T-cell (primary cell): ENCODE measurements at places on chromosomes 7 and 10. TPM values are rescaled to one million over a fixed set of nuclear protein-coding genes. Genes with fewer than 3 reads are reported as not detected.

DNA sequence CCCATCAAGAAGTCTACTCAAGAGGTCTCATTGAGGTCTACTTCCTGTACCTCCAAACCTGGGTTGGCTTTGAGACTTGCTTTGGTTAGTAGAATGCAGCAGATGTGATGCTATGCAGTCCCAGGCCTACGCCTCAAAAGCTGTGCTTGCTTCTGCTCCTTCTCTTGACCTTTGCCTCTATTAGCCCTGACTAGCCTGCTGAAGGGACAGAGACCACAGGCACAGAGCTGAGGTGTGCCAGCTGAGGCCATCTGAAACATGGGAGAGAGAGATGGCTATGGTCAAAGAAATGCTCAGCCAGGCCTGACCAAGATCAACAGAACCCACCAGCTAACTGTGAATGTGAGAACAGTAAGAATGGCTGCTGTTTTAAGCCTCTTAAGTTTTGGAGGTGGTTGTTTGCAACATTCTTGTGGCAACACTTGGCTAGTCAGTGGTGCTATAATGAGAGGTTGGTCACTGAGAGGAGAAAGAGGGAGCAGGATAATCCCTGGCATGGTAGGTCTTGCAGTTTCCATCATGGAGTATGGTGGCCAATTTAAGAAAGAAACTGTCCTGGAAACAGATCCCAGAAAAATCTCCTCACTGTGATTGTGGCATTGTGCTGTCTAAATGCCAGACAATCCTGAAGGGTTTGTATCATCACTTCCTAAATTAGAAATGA lies 176.1 kb upstream of the PHYHIPL start:
- no peak for DNase-seq

DNA sequence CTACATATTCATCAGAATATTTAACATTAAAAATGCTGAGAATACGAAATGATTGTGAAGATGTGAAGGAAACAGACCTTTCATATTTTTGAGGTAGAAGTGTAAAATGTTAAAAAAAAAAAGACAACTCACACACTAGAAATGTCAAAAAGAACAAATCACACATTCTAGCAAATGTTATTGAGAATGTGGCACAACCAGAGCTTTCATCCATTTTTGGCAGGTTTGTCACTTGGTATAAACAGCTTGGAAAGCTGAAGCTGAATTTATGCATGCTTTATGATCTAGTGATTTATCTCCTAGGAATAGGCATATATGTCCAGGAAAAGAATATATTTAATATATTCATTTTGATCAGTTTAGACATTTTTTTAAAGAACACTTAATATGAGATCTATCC lies 784.9 kb upstream of the GHITM start:
- DNase-seq, result no peak

DNA sequence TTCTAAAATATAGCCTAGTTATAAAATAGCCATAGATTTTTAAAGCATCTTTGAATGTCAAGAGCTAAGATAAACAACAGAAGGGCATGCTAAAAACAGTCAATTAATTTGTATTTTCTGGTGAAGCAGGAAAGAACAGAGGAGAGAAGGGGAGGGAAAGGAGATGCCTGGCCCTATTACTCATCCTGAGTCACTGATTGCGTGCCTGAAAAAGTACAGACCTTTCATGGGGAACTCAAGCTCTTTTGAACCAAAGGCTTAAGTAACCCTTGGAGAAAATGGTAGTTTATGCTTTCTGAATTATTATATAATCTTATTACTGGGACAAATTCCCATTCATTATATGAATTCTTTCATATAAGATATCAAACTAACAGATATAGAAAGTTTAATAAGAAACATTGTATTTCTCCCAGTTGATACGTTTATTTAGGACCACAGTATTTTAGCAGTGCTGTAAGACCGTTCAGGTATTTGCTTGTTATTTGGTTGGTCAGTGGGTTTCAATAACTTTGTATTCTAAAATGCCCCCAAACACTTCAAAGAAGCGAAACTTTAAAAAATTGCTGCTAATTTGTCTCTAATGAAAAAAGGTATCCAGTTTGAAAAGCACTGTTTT lies 151.3 kb downstream of the HGF start:
- no peak for DNase-seq

DNA sequence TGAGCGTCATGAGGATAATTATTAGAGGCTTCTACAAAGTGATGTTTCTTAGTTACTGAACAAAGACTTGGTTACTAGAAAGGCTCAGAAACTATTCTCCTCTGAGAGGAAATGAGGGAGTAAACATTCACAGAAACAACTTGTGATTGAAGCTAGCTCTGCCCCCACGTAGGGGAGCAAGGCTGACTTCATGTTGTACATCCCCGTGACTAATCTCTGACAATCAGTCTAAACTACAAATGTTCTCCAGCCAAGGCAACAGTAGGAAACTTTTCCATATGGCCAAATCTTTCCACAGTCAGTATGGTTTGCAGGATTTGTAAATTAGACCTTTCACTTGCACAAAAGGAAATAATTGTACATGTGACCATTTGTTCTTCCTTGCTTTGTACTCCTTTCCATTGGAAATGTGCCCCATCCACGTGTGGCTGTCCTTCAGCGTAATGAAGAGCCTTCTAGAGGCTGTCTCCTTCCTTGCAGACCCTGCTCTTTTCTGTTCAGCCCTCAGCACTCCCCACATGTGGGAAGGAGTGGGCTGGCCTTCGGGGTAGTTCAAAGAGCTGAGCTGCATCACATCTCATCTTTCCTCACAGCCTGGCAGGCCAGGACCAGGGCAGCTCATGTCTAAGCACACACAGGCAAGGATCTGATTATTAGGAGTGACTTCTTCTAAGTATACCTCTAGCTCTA lies 93.5 kb downstream of the PCGF5 start:
- no peak for DNase-seq

- no peak for DNase-seq
Measured at GRCh38 chr10:89526358-89526757, 9.0 kb downstream of the SLC16A12 start.

The UBE2H gene
- 61.5 TPM for total RNA-seq

The CHST12 gene
- 41.5 TPM for total RNA-seq

The MMP21 gene
- 0.44 TPM for total RNA-seq

The ITPRID1 gene
- total RNA-seq, result not detected
